HFFc6 (cell line): ENCODE measurements at places on chromosomes 7 and 10. TPM values are rescaled to one million over a fixed set of nuclear protein-coding genes. Genes with fewer than 3 reads are reported as not detected.

- H3K36me3 ChIP-seq = no peaks in the 10 kb centered on the region
- H3K4me1 ChIP-seq = no peaks in the 10 kb centered on the region
- no peak overlapping the region for H3K27ac ChIP-seq
- no peaks in the 10 kb centered on the region for H3K27me3 ChIP-seq
Observed at GRCh38 chr10:83543691-83544462, 595.4 kb upstream of the GHITM start.

GRCh38 chr10:89664203-89664602 is 19.2 kb upstream of the PANK1 start:
- H3K27me3 ChIP-seq = peaks cover 7% of the 10 kb centered on the region
- H3K27ac ChIP-seq = no peak overlapping the region
- no peak for DNase-seq
- H3K36me3 ChIP-seq = no peaks in the 10 kb centered on the region

- no peak overlapping the region for H3K4me3 ChIP-seq
- H3K27ac ChIP-seq = no peak overlapping the region
- no peaks in the 10 kb centered on the region; the same call in 1 of the 2 replicates for H3K36me3 ChIP-seq
- no peak for DNase-seq
- no peaks in the 10 kb centered on the region for H3K4me1 ChIP-seq
Observed at GRCh38 chr10:7150349-7150748, 260.5 kb downstream of the SFMBT2 start.

- DNase-seq = peak; percentile 33
- no peak overlapping the region for H3K4me3 ChIP-seq
- H3K27me3 ChIP-seq = peaks cover 2% of the 10 kb centered on the region
- peaks cover 56% of the 10 kb centered on the region for H3K4me1 ChIP-seq
- H3K27ac ChIP-seq = no peak overlapping the region; the same call in 1 of the 2 replicates
Observed at GRCh38 chr7:47666164-47666862, 84.4 kb upstream of the TNS3 start.

DNA sequence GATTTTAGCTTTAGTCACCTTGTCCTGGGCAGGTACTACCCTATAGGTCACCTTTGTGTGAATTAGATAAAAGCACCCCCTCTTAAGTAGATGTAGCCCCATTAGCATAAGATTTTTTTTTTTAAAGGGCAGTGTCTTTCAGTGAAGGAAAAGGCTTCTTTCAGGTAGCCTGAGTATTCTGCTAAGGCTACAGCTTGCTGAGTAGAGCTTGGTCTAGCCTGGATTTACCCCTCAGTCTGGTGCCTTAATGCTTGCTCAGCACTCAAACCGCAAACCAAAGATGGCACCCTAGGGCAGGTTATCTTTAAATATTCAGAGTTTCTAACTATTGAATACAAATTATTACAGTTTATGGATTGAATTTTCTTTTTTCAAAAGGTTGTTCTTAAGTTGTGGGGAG is 83.4 kb downstream of the GLCCI1 start:
- H3K27me3 ChIP-seq = 0 out of 2 replicates have a peak, but pooled peaks cover 2% of the 10 kb centered on the region
- H3K4me3 ChIP-seq = no peak overlapping the region
- H3K4me1 ChIP-seq = peaks cover 13% of the 10 kb centered on the region
- H3K27ac ChIP-seq = no peak overlapping the region
- no peak for DNase-seq
- peaks cover 22% of the 10 kb centered on the region for H3K36me3 ChIP-seq

DNA sequence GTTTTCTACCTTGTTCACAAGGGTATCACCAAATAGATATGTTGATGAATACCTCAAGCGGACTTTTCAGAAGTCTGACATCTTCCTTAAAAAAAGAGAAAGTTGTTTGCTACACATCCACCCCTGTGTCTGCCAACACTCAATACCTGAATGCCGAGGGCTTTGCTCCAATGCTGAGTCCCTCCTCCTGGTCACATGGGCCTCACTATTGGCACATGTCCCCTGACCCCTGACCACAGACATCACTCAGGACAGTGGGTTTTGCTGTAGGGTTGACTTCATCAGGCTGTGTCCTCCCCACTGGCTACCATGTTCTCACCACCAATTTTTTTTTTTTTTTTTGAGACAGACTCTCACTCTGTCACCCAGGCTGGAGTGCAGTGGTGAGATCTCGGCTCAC is 76.4 kb downstream of the OSBPL3 start:
- peaks cover 11% of the 10 kb centered on the region for H3K36me3 ChIP-seq
- no peak for DNase-seq
- H3K27me3 ChIP-seq = peaks cover 5% of the 10 kb centered on the region; the same call in 1 of the 2 replicates
- H3K4me3 ChIP-seq = no peak overlapping the region
- H3K4me1 ChIP-seq = peaks cover 40% of the 10 kb centered on the region

- DNase-seq = no peak
- no peak overlapping the region for H3K4me3 ChIP-seq
- no peaks in the 10 kb centered on the region for H3K4me1 ChIP-seq
- H3K27me3 ChIP-seq = peaks cover 4% of the 10 kb centered on the region; the same call in 1 of the 2 replicates
- no peak overlapping the region for H3K27ac ChIP-seq
Observed at GRCh38 chr7:68862736-68863135, 735.5 kb upstream of the AUTS2 start.

The MRPS33 gene
- total RNA-seq = 67.8 and 78.9 TPM in 2 replicates

The GBX1 gene
- total RNA-seq = not detected in 3 replicates
